Vagina (tissue), 2 donors: ENCODE measurements at places on chromosomes 12 and 14. TPM values are rescaled to one million over a fixed set of nuclear protein-coding genes. Genes with fewer than 3 reads are reported as not detected.

DNA sequence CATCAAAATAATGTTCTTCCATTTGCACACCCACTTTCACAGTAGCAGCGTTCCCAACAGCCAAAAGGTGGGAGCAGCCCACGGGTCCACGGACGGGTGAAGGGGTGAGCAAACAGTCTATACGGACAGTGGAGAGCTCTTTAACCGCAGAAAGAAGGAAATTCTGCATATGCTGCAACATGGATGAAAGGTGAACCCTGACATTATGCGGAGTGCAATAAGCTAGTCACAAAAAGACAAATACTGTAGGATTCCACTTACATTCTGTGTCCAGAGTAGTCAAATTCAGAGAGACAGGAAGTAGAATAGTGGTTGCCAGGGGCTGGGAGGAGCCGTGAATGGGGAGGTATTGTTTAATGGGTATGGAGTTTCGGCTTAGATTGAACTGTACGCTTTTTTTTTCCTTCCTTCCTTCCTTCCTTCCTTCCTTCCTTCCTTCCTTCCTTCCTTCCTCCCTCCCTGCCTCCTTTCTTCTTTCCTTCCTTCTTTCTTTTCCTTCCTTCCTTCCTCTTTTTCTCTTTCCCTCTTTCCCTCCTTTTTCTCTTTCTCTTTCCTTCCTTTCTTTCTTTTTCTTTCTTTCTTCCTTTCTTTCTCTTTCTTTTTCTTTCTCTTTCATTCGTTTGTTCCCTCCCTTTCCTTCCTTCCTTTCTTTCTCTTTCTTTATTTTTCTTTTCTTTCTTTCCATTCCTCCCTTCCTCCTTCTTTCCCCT, 15.8 kb upstream of the ANKRD9 start:
- no peak for DNase-seq
- H3K4me1 ChIP-seq = peaks cover 24% of the 10 kb centered on the region
- H3K36me3 ChIP-seq = no peaks in the 10 kb centered on the region
- peak overlapping the region; percentile 56 for H3K4me3 ChIP-seq
- no peaks in the 10 kb centered on the region for H3K27me3 ChIP-seq

GRCh38 chr14:22886500-22887259, 3.7 kb downstream of the REM2 start:
- no peak for DNase-seq
- no peaks in the 10 kb centered on the region for H3K27me3 ChIP-seq
- H3K4me1 ChIP-seq = peaks cover 24% of the 10 kb centered on the region
- peak overlapping the region; percentile 50 for H3K4me3 ChIP-seq
- H3K27ac ChIP-seq = peak overlapping the region; percentile 53

- H3K4me3 ChIP-seq = no peak overlapping the region
- H3K27ac ChIP-seq = no peak overlapping the region
- no peaks in the 10 kb centered on the region for H3K27me3 ChIP-seq
- DNase-seq = no peak
Measured at GRCh38 chr14:55781046-55781445, 201.0 kb downstream of the KTN1 start.

DNA sequence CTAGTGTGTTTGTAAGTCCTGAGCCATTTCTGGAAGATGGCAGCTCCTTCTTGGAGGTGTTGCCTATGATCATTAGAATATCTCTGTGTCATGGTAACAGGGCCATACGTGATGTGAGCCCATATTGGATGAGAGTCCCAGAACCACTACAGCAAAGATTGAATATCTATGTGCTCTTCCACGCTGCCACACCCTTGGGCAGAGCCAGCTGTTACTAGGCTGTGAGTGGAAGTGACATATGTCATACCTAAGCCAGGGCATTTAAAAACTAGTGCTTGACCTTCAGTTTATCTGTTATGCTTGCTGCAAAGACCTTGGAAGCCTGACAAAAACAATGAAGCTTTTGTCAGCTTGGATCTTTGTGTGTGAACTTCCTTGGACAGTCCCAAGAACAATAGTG, 495.1 kb upstream of the CCDC196 start:
- H3K36me3 ChIP-seq = no peaks in the 10 kb centered on the region
- DNase-seq = no peak
- no peaks in the 10 kb centered on the region for H3K4me1 ChIP-seq
- no peaks in the 10 kb centered on the region for H3K27me3 ChIP-seq
- H3K4me3 ChIP-seq = no peak overlapping the region

- H3K4me3 ChIP-seq = no peak overlapping the region
- no peaks in the 10 kb centered on the region for H3K27me3 ChIP-seq
- no peaks in the 10 kb centered on the region for H3K4me1 ChIP-seq
- no peaks in the 10 kb centered on the region for H3K36me3 ChIP-seq
- DNase-seq = no peak
Measured at GRCh38 chr14:78486081-78486480, 315.9 kb downstream of the NRXN3 start.

The KLRD1 gene
- total RNA-seq = 4.4 TPM

The GPD1 gene
- 65.3 TPM for total RNA-seq

The KERA gene
- total RNA-seq = not detected
